ENCODE measurements at places on chromosomes 1 and 21. TPM values are rescaled to one million over a fixed set of nuclear protein-coding genes. Genes with fewer than 3 reads are reported as not detected.

The OR2L8 gene
- total RNA-seq: not detected

The SEC16B gene
- 4.1 TPM for total RNA-seq

The PROX1 gene
- total RNA-seq: 0.26 TPM

The LHX8 gene
- not detected for total RNA-seq

The RAP1GAP gene
- total RNA-seq: 0.16 TPM

The FMO5 gene
- 1.9 TPM for total RNA-seq

The LCE4A gene
- not detected for total RNA-seq

The IL19 gene
- not detected for total RNA-seq

The CYP4B1 gene
- total RNA-seq: not detected

The TMPRSS3 gene
- not detected for total RNA-seq

The LAMC2 gene
- 8.5 TPM for total RNA-seq

The AMPD1 gene
- total RNA-seq: not detected

The KCNJ9 gene
- total RNA-seq: 0.09 TPM

The CENPL gene
- total RNA-seq: 3.9 TPM

The AIRE gene
- total RNA-seq: not detected

The ADAM15 gene
- 55.6 TPM for total RNA-seq

The PLCH2 gene
- total RNA-seq: 0.16 TPM

The S100A16 gene
- total RNA-seq: 155 TPM

The FCRL2 gene
- total RNA-seq: not detected

The S100PBP gene
- total RNA-seq: 37.0 TPM
